NCI-H1436 (cell line): ENCODE measurements at places on chromosomes 1 and 21.

DNA sequence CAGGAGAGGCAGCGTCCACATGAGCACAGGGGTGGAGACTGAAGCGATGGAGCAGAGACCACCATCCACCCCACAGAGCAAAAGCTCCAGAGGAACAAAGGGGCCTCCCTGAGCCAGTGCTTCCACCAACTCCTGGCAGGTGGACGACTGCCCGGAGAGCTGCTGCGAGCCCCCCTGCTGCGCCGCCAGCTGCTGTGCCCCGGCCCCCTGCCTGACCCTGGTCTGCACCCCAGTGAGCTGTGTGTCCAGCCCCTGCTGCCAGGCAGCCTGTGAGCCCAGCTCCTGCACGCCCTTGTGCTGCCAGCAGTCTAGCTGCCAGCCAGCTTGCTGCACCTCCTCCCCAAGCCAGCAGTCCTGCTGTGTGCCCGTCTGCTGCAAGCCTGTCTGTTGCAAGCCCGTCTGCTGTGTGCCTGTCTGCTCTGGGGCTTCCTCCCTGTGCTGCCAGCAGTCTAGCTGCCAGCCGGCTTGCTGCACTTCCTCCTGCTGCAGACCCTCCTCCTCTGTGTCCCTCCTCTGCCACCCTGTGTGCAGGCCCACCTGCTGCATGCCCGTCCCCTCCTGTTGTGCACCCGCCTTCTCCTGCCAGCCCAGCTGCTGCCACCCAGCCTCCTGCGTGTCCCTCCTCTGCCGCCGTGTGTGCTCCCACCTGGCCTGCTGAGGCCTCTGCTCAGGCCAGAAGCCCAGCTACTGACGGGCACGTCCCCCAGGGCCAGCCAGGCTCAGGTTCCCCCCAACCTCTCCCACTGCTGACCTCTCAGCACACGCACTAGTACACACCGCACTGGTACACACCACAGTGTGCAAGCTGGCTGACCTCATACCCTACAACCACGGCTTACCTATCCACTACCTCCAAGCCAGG lies 5.4 kb downstream of the KRTAP10-12 start:
- DNase-seq, result no peak

- peak; percentile 15 for DNase-seq
These were observed 7.4 kb downstream of the KYAT3 start for GRCh38 chr1:88985032-88985431.

DNA sequence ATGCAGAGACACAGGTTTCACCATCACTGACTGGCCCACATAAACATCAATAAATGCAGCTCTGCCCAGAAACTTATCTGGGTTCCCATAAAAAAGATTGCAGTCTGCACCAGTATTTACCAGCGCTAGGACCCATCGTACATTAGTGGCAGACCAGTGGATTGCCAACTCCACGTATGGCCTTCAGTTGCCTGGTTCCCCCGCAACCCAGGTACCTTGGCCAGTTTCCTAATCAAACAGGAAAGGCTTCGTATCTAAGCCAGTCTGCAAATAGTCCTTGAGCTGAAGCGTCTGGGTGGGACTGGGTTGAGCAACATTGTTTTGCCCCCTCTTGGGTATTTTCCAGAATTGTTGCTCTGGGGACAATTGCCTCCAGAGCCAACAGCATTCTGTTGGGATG lies 1639.3 kb downstream of the MRPL39 start:
- DNase-seq, result no peak

- DNase-seq, result no peak
These were observed 937.4 kb upstream of the TMPRSS15 start for GRCh38 chr21:19340954-19341353.

- DNase-seq, result no peak
These were observed 78.5 kb downstream of the HLCS start for GRCh38 chr21:36887963-36888362.

DNA sequence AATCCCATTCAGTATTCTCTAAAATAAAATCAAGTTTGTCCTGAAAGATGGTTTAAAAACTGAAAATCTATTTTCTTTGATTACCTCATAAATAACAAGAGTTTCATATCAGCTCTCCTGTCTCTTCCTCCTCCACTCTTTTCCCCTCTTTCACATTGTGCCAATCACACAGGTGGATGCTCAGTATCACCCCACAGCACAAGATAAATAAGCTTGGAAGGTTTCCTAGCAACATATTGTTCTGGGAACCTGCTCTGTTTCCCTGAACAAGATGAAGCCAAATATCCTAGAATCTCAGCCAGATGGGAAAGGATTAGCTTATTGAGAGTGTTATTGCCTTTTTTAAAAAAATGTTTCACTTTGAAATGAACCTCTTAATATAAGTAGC lies 45.7 kb upstream of the CACYBP start:
- peak; percentile 33 for DNase-seq

DNA sequence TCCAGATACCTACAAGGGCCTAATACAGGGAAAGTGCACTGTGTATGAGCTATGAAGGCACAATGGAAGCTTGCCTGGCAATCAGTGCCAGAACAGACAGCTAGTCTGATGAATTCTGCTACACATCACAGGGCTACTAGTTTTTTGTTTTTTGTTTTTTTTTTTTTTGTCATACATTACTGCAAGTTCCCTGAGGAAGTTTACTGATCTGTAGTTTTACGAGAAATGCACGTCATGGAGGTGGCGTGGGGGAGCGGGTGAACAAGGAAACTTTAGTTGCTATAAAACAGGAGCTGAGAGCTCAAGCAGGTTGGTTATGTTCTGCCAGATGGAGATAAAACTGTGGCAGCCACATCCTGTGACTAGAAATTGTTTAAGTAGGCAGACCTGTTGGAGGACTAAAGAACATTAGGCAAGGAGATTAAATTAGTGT lies 17.7 kb downstream of the PTPRC start:
- DNase-seq, result no peak

- no peak for DNase-seq
These were observed 1.0 kb downstream of the F11R start for GRCh38 chr1:161019751-161020495.

DNA sequence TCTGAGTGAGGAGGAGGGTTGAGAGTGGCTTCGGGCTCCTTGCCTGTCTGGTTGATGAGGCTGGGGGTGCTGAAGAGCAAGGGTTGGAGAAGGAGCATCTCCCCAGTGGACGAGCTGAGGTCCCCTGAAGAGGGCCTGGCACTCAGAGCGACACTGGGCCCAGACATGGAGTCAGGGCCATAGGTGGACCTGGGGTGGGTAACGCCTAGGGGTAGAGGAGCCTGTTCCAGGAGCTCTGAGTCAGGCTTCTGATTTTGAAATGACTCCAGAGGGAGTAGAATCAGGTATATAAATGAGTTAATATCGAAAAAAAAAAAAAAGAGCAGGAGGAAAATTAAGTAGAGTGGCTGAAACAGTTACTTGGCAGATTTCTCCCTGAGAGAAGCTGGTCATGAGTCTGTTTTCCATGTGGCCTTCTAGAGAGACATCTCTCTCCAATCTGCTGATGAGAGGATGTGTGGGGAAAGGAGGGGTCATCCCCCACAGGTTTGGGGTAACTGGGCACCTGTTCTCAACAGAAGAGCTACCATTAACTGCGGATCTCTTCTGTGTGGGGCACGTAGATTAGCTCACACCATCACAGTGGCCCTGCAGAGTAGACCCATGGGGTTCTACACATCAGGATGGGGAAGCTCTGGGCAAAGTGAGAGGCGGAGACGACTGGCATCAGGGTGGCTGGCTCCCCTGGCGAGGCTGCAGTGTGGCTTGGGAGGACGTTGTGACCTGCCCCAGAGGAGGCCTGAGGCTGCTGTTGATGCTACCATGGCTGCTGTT lies 115.5 kb downstream of the DHRS3 start:
- DNase-seq, result no peak
